ENCODE measurements at places on chromosomes 6 and 20.

GRCh38 chr6:168122011-168122410 is 43.0 kb upstream of the FRMD1 start:
- no peak for DNase-seq

GRCh38 chr6:76003113-76003512 is 69.3 kb downstream of the IMPG1 start:
- no peak for DNase-seq

- DNase-seq: no peak
Observed at GRCh38 chr6:36479256-36479655, 36.5 kb downstream of the KCTD20 start.

DNA sequence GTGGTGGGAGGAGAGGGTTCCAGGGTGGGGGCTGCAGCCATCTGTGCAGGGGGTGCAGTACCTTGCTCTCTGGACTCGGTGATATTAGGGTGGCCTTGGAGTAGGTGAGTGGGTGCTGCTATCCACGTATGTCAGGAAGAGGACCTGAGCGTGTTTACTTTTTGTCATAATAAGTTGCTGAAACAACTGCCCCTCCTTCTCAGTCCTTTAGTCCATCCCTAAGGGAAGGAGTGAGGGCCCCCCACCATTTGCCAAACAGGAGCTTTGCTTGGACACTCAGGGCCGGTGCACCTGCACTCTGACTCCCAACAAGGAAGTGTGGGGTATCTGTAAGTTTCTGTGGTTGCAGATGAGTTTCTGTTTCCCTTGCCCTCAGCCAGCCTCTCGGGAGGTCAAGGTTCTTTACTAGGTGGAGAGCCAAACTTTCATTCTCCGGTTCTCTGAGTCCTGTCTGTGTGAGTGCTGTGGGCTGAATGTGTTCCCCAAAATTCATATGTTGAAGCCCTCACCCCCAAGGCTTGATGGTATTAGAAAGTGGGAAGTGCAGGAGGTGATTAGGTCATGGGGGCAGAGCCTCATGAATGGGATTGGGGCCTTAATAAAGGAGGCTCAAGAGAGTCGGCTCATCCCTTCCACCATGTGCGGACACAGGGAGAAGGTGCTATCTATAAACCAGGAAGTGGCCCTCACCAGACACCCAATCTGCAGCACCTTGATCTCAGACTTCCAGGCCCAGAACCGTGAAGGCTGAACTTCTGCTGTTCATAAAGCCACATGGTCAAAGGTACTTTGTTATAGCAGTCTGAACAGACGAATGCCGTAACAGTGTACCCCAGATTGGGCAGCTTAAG is 19.6 kb upstream of the CCR6 start:
- DNase-seq: no peak

- no peak for DNase-seq
Observed at GRCh38 chr20:796921-797320, 28.6 kb upstream of the SLC52A3 start.

- DNase-seq: no peak
Observed at GRCh38 chr6:31908791-31909190, 6.9 kb upstream of the ZBTB12 start.

DNA sequence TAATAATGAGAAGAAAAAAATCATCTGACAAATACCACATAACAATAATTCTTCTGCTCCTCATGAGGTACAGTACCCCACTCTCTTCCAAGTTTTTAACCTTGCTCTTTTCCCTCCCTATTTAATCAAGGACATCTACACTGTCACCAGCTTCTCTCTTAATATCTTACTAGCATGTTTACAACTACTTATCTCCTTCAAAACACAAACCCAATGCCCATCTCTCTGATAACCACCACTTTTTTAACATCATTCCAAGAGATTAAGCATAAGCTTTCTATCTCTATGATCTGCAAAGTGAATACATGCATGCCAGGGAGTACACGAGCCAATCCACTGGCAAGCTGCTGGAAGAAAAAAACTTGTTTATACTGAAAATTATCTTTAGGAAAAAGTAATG is 10.3 kb downstream of the CEP85L start:
- no peak for DNase-seq

DNA sequence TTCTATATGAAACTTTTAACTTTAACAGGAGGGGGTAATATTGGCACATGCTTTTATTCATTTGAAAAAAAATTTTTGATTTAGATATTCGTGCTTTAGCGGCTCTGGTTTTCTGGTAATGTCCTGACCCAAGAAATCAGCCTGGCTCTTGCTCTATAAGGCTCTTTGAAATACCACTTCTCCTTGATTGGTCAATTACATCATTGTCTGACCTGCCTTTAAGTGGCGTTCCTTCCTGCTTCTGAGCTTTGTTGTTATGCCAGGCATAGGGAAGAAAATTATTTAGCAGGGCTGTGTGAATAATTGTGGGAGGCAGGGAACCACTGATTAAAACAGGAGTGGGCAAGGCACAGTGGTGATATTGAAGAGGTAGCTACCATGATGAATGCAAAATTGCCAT is 3.9 kb downstream of the RNF144B start:
- DNase-seq: no peak

GRCh38 chr6:50846852-50847155 is 28.1 kb downstream of the TFAP2B start:
- no peak for DNase-seq

- no peak for DNase-seq
Observed at GRCh38 chr20:39190666-39191570, 228.8 kb downstream of the DHX35 start.

Data from CMK (cell line).